Stimulated activated CD4-positive, alpha-beta T cell treated with anti-CD3 and anti-CD28 coated beads, TNF-alpha, amount 100 ng/mL, for 24 hours (primary cell): ENCODE measurements at places on chromosomes 4 and X.

GRCh38 chr4:39786838-39787237 is 88.9 kb downstream of the UBE2K start:
- DNase-seq, result no peak

GRCh38 chr4:73704314-73705055 is 35.9 kb upstream of the CXCL8 start:
- DNase-seq, result no peak

DNA sequence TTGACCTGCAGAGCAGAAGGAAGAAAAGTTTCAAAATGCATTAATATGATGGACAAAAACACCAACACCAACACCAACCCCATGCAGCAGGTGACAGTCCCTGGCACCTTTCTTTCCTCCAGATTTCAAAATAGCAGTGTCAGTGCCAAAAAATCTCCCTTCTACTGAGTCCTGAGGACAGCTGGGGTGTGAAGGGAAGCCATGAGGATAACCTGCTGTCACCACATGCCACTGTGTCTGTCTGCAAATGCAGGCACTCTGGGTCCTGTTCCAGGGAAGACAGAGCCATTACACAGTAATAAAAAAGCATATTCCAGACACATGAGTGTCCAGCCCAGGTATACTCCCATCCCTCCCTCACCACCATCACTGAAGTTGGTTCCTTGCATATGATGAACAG is 187.5 kb downstream of the BMP15 start:
- DNase-seq, result no peak

GRCh38 chr4:113483131-113483530 is 278.4 kb downstream of the CAMK2D start:
- no peak for DNase-seq

- no peak for DNase-seq
Measured at GRCh38 chr4:101294597-101294996, 52.7 kb downstream of the PPP3CA start.
